Small intestine (tissue), 16 donors: ENCODE measurements at places on chromosomes 5 and 9. TPM values are rescaled to one million over a fixed set of nuclear protein-coding genes. Genes with fewer than 3 reads are reported as not detected.

DNA sequence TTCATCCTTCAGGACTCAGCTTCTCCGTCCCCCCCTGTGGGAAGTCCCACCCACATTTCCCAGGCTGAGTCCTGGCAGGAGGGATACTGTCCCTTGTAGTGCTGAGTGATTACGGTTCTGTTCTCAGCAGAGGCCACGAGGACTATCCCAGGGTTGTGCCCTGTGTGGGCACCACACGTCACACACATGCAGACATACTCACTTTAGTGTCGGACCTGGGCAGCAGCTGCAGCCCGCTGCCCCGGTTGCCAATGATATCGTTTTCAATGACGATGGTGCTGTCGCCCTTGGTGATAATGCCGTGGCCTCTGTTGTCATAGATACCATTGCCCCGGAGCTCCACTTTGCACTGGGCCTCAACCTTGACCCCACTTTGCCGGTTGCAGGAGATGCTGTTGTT is 32.2 kb downstream of the POLR1E start:
- no peak for DNase-seq

DNA sequence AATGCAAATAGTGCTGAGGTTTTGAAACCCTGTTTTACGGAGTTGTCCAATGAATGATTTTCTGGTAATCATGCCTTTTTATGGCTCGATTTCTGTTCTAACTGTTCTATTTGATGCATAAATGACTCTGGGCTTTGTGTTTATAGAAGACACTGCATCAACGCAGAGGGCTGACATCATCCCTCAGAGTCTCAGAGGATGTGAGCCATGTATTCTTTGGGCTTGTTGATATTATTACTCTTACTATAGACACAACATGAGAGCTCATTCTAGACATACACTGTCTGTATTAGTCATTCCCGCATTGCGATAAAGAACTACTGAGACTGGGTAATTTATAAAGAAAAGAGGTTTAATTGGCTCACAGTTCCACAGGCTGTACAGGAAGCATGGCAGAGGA is 31.6 kb downstream of the CDH6 start:
- no peak for DNase-seq

GRCh38 chr9:91047529-91047928 is 245.9 kb downstream of the SYK start:
- peak; percentile 20 for DNase-seq

GRCh38 chr9:121498150-121498486 is 1.5 kb downstream of the GGTA1 start:
- DNase-seq = peak; percentile 67

DNA sequence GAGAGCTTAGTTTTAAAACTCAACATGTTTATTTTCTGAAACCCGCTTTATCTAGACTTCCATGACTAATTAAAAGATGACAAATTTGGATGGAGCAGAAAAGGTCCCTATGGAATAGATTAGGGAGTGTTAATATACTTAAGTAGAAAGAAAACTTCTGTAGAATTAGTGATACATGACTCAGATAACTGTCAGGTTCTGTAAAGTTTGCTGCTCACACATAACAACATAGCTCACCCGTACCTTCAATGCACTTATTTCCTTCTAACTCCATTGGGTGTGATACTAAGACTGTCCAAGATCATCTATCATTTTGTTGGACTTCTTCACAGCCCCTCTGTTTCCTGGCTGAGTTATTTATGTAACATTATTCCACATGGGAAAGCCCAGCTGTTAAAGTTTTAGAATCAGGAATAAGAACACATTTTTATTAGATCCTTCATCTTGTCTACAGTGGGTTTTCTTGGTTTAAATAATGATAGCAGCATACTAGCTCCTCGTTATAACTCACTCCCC is 27.8 kb downstream of the TMEM167A start:
- no peak for DNase-seq

DNA sequence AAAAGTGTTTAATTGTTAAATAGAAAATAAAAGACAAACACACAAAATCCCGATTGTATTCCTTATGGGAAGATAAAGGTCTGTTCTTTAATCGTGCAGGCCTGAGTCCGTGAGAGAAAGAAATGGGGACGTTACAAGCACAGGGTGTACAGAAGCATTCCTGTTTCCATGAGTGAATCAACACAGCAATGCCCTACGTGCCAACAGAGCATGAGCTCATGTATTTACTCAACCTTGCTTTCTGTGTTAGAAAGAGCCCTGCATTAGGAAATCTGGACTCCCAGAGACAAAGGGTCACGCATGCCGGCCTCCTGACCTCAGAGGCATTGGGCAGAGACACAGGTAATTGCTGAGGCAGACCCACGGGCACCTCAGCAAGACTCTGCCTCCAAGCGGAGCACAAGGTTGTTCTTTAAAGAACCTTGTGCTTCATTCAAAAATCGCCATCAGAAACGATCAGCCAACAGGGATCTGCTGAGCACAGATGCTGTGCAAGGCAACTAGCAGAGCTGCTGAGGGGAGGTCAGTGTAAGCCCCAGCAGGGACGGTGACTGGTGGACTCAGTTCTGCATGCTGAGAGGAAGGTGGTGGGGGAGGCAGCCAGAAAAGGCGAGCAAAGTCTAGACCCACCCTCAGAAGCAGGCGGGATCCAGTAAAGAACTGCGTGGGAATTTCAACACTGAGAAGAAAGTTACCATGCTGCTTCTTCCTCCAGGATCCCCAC is 101.0 kb downstream of the TLE1 start:
- peak; percentile 89 for DNase-seq

- no peak for DNase-seq
Measured at GRCh38 chr5:61023131-61023530, 78.1 kb downstream of the NDUFAF2 start.

- DNase-seq = no peak
Measured at GRCh38 chr9:124676159-124676551, 95.0 kb downstream of the NR6A1 start.

ABCA1 gene
- polyA plus RNA-seq = 3.2 TPM

DIPK1B gene
- 12.7 TPM for polyA plus RNA-seq

PAX5 gene
- 0.22 TPM for polyA plus RNA-seq

C8G gene
- polyA plus RNA-seq = 81.4 TPM

SLC6A19 gene
- 56.3 TPM for polyA plus RNA-seq
